Stimulated activated CD4-positive, alpha-beta T cell treated with anti-CD3 and anti-CD28 coated beads, TNF-alpha, amount 100 ng/mL, for 24 hours (primary cell): ENCODE measurements at places on chromosomes 3 and 15.

GRCh38 chr3:142958707-142959106 lies 4.8 kb downstream of the PAQR9 start:
- DNase-seq: peak; percentile 23

GRCh38 chr3:108838436-108838835 lies 15.8 kb downstream of the TRAT1 start:
- DNase-seq: no peak

GRCh38 chr15:99058421-99058870 lies 46.4 kb upstream of the SYNM start:
- no peak for DNase-seq

- DNase-seq: no peak
Measured at GRCh38 chr3:8575364-8576104, 69.1 kb downstream of the SSUH2 start.

DNA sequence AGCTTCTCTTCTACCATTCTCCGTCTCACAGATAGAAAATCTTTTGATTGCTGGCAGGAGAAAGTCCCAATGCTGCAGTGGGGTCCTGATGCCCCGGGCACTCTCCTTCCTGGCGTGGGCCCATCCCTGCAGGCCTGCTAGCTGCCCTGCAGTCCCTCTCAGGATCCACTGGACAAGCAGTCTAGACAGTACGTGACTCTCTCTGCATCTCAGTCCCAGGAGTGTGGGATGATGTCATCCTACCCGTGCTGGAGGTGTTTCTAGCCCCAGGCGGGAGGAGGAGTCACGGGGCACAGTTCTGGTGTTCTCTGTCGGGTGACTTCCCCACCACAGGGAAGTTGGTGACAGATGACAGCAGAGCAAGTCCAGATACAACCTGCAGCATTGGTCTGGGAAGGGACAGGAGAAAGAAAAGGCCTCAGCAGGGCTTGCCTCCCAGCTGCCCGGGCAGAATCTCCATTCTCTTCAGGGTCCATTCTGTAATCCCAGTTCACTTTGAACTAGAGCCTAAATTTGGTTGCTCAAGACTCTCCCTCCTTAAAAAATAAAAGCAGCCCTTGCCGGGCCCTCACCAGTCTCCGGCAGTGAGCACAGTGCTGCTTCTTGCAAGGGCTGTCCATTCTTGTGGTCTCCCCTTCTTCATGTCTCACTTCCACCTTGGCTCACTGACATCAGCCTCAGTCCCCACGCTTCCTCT lies 30.6 kb downstream of the SLC28A1 start:
- DNase-seq: no peak

DNA sequence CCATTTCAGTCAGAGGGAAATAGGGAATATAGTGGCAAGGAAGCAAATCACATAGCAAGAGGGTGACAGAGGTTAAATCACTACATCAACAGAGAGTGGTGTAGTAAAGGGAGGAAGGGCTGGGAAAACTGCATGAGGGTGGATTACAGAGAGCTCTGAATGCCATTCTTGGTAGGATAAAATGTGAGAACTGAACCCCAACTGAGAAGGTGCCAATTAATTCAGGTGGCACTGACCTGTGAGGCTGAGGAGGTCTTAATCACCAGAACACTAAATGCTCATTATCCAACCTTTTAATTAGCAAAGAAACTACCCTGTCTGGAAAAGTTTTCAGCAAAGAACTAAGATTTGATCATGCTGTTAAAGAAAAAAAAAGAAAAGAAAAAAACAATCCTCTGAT lies 202.7 kb downstream of the LRRN1 start:
- no peak for DNase-seq

- DNase-seq: no peak
Measured at GRCh38 chr15:47618241-47618640, 99.1 kb upstream of the SEMA6D start.

DNA sequence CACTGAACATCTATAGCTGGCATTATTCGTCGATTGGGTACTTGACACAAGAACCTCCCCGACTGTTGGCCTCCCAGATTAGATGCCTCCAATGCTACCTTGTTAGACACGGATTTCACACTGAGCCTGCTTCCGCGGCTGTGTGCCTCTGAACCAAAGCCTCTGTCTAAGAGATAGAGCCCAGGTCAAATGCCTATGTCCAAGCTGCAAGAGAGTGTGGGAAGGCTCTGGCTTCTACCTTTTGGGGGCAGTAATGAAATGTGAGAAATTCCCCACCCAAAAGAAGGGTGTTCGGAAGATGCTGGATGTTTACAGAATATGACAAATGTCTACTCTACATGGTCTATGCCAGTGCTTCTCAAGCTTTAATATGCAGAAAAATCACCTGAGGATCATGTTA lies 2.0 kb upstream of the RPUSD2 start:
- DNase-seq: no peak

GRCh38 chr3:122058294-122058693 lies 3.1 kb downstream of the CD86 start:
- DNase-seq: no peak

GRCh38 chr15:69628256-69629093 lies 175.9 kb downstream of the RPLP1 start:
- no peak for DNase-seq

- no peak for DNase-seq
Measured at GRCh38 chr3:77530870-77531269, 491.0 kb downstream of the ROBO2 start.

DNA sequence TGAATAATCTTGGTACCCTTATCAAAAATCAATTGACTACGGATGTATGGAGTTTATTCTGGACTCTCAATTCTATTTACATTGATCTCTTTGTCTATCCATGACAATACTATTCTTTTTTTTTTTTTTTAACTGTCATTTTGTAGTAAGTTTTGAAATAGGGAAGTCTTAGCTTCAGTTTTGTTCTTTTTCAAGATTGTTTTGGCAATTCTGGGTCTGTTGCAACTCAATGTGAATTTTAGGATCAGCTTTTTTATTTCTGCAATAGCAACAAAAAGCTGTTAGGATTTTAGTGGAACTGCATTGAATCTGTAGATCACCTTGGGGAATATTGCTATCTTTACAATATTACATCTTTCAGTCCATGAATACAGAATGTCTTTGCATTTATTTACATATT lies 21.4 kb downstream of the BTLA start:
- DNase-seq: no peak

- no peak for DNase-seq
Measured at GRCh38 chr3:122727766-122728165, 47.1 kb downstream of the PARP14 start.

DNA sequence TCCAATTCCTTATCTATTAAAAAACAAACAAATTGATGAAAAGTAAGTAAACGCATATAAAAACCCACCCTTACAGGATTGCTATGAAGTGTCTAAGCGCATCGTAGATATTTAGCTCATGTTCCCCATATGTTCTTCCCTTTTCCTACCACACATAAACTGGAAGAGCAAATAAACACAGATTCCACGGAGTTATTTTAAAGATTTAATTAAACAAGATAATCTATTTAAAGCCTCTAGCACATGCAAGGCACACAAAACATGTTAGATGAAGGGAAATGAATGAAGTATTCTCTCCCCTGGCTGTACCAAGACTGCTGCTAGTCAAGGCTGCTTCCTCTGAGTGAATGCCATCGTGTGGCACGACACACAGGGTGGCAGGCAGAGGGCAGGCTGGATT lies 78.4 kb upstream of the FGF12 start:
- no peak for DNase-seq

GRCh38 chr3:73255609-73256029 lies 194.2 kb downstream of the EBLN2 start:
- DNase-seq: no peak

GRCh38 chr3:120875989-120876388 lies 32.0 kb upstream of the STXBP5L start:
- no peak for DNase-seq

DNA sequence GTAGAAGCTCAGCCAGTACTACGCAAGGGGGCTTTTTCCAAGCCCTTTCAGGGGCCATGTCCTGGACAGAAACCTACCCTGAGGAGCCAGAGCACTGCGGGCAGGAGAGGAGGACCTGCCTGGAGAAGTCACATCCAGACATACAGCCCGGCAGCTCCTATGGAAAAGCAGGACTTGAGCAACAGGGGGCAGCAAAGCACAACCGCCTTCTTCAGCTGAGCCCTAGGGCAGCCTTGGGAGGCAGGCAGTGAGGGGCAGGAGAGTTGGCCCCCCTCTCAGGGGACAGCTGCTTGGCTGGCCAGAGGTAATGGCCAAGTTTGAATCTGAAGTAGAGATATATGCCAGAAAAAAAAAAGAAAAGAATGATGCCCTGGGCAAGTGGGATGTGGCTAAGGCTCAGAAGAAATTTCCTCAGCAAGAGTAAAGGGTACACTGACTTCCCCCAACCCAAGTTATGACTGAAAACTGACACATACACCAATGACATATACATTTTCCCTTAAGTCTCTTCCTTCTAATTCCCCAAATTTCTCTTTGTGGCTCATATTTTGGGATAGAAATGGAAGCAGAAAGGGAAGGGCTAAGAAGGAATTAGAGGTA lies 56.9 kb downstream of the CYP19A1 start:
- DNase-seq: no peak

- DNase-seq: no peak
Measured at GRCh38 chr3:130992344-130992743, 34.3 kb downstream of the ASTE1 start.

- DNase-seq: no peak
Measured at GRCh38 chr3:172211123-172211522, 171.7 kb downstream of the FNDC3B start.

GRCh38 chr3:79339846-79340245 lies 428.0 kb downstream of the ROBO1 start:
- no peak for DNase-seq

DNA sequence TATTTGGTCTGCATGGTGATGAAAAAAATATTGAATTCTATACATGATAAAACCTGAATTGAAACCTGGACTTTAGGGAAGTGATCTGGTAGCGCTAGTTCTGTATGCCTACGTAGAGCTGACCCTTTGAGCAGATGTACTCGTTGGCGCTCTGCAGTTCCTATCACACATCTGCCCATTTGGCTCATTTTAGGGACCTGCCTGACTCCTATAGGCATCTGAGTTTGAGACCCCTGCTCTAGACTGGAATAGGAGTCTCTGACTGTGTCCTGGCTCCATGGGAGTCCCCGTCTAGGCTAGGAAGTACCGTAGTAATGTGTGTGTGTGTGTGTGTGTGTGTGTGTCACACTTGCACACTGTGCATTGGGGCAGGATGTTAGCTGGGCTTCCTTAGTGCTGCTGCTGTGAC lies 21.2 kb downstream of the STARD5 start:
- DNase-seq: no peak

- DNase-seq: no peak
Measured at GRCh38 chr3:142738396-142738795, 14.6 kb downstream of the TRPC1 start.

DNA sequence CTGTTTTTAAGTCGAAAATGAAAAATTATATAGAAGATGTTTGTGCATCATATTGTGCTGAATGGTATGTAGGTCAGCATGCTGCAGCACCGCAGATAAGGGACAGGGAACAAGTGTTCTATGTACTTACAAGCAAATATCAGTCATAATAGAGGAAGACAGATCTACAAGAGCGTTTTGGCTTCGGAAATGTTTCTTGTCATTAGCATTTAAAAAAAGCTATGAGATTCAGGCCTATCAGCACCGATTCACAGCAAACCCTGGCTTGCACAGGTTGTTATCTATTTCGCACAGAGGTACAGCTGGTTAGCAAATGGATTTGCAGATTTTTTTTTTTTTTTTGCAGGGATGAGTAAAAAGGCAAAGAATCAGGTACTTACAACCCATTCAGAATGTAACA lies 204.2 kb upstream of the TBC1D5 start:
- no peak for DNase-seq
